GF-D8 (cell line): ENCODE measurements at places on chromosomes 5 and 9.

GRCh38 chr5:119379096-119379495 is 23.3 kb downstream of the TNFAIP8 start:
- DNase-seq = no peak

DNA sequence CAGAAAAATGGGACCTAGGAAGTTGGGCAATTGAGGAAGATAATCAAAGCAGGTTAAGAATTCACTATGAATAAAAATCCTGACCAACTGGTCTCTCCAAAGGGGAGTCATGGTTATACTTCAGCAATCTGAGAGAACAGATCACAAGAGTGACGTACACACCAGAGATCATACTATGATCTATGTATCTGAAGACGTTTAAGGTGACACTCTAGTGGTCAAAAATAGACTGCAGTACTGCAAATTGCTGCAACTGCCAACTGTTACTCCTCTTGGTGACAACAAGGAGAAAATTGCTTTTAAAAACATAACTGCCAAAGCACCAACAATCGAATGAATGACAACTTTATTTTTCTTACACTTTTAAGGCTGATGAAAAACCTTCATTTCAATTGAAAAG is 4.9 kb downstream of the AK6 start:
- DNase-seq = no peak

DNA sequence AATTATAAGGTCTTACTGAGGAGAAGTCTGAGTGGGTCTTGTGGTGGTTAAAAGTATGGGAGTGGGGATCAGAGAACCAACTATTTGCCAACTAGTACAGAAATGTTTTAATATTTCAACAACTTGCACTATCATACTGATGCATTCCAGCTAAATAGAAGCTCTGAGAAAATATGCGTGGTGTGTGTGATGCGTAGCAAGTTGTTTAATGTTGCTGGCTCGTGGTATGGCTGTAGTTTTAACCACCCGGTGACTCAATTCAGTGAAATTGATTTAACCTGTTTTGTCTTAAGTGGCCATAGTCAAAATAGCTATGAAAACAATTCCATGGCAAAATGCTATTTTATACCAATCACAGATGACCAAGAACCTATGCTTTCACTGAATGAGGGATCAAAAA is 176.5 kb upstream of the SLC24A2 start:
- no peak for DNase-seq

DNA sequence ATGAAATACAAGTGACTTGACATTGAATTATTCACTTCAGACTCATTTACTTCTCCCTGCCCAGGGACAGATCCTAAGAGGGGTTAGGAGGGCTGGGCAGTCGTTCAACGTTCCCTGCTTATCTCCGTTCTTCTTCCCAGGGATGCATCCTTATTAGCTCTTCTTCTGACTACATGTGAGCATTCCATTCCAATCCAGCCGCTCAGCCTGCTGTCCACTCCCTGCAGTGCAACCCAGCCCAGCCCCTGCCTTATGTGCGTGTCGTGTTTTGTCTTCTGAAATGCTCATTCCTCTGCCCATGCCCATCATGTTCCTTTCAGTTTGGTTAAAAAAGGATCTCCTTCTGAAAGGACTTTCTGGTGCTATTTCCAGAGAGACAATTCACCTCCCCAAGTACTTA is 64.7 kb upstream of the PALM2AKAP2 start:
- no peak for DNase-seq

DNA sequence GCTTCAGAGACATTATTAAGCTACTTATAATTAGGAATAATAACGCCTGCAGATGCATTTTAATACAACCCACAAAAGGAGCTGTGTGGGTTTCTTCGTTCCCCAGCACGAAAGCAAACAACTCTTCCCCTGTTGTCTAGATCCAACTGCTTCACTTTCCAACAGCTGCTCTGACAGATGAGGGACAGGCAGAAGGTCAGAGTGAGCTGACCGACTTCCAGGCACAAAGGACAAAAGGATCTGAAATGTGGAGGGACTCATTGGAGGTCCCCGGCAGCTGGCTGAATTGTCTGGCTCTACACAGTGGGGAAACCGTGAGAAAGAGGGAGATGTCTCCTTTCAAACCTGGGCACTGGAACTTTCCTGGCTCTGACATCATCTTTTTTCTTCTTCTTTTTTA is 79.1 kb upstream of the ALDH1B1 start:
- no peak for DNase-seq
